ENCODE measurements at places on chromosomes 12 and 14. TPM values are rescaled to one million over a fixed set of nuclear protein-coding genes. Genes with fewer than 3 reads are reported as not detected.
A peak's percentile ranks its signal among the peaks of the same experiment; 100 is the strongest.

GRCh38 chr14:100975671-100976070, 72.1 kb upstream of the RTL1 start:
- no peak for DNase-seq

DNA sequence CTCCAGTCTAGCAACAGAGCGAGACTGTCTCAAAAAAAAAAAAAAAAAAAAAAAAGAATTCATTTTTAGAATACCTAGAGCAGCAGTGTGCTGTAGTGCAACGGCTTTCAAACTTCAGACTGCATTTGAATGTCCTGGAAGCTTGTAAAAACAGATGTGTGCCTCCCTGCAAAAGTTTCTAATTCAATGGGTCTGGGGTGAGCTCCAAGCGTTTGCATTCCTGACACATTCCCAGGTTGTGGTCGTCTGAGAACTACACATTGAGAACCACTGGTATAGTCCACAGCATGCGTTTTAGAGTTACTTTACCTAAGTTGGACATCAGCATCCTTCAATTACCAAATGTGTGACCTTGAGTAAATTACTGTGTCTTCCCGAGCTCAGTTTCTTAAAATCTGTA, 816.8 kb downstream of the NRXN3 start:
- no peak for DNase-seq

- no peak for DNase-seq
Measured at GRCh38 chr12:39144613-39145061, 239.2 kb upstream of the CPNE8 start.

- DNase-seq, result no peak
Measured at GRCh38 chr14:51293912-51294389, 53.9 kb downstream of the TMX1 start.

- peak; percentile 14 for DNase-seq
Measured at GRCh38 chr14:50116966-50117365, 594 bp upstream of the VCPKMT start.

GRCh38 chr14:72793156-72793939, 100.6 kb downstream of the DPF3 start:
- no peak for DNase-seq

DNA sequence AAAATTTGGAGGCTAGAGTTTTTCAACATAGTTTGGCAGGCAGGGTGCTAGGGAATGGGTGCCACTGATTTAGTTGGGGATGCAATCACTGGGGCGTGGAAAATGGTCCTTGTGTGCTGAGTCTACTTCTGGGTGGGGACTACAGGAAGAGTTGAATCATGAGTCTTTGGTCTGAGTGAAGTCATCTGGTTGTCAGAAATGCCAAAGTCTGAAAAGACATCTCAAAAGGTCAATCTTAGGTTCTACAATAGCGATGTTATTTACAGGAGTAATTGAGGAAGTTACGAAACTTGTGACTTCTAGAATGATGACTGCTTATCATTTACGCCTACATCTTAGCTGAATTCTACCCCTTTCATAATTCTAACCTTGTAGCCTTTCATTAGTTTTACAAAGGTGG, 209.1 kb downstream of the NUBPL start:
- no peak for DNase-seq

DNA sequence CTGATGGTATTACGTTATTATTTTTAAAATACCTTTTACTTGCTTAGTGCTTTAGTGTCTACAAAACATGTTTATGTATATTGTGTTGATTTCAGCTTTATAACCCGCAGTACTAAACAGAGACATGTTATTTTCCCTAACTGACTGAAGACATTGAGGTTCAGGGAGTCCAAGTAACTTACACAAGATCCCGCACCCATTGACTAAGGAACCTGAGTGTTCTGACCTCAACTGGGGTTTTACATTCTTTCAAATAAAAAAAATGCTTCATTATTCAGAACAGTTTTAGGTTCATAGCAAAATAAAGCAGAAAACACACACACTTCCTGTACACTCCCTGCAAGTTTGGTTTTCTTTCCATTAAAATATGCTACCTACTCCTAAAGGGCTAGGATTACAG, 60.4 kb upstream of the METAP2 start:
- DNase-seq, result no peak

GRCh38 chr14:100439781-100440180, 116.6 kb downstream of the SLC25A47 start:
- DNase-seq, result no peak

The SOX5 gene
- 5.1 TPM for total RNA-seq

DNA sequence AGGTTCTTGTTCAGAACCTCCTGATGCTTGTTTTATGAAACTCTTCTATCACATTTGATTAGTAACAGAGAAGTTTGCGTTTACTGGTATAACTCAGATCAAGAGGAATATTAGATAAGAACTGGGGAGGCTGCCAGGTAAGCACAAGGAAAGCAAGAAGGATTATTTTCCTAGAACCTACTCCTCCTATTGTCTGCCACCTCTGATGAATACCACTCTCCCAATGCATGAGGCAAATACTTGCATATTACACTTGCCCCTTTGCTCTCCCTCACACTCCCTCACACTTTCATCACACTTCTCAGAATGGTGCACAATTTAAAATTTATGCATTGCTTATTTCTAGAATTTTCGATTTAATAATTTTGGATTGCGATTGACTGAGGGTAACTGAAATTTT, 43.6 kb downstream of the LIN7A start:
- no peak for DNase-seq

DNA sequence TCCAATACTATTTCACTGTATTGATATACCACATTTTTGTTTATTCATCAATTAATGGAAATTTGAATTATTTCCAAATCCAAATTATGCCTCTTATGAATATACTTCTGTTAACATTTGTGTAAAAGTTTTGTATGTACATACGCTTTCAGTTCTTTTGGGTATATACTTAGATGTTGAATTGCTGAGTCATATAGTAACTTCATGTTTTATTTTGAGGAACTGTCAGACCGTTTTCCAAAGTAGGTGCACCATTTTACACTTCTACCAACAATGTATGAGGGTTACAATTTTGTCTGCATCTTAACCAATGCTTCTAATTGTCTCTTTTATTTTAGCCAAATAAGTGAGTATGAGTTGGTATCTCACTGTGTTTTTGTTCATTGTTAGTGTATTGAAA, 10.2 kb upstream of the CCER1 start:
- no peak for DNase-seq

DNA sequence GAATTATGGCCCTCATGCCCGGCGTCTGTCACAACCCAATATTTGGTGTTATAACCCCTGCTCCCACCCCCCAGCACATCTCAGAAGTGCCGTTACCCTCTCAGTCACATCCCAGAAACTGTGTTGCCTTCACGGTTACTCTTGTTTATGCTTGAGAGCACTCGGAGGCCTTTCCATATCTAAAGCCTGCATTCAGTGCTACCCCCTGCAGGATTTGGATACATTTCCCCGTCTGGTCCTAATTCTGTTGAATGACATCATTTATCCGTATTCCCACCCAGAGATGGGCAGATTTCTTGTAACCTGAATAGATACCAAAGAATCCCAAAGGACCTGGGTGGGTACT, 19.1 kb upstream of the FOS start:
- peak; percentile 62 for DNase-seq

The EEF1AKMT3 gene
- 8.8 TPM for total RNA-seq

DNA sequence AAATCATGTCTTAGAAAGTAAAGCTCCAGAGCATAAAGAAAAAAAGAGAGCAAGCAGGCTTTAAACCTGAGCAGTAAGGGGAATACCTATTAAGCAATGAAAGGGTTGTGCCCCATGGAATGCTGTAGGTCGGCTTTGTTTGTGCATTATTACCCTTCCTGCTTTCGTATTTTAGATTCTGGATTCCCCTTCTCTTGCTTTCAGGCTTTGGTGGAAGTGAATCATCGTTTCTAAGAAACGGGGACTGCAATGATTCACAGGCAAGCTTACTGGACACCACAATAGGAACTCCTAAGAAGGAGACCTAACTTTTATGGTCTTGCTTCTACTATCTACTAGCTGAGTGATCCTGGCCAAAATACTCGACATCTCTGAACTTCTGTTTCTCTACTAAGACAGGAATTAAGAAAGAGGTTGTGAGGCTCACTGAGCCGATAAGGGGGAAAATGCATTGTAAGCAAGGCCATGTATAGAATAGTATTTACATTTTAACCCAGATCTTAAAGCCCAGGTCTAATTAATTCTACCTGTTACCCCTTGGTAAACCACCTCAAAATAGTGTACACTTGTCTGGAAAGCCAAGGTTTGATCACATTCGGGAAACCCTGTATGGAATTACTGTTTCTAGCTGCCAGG, 1.2 kb upstream of the BMAL2 start:
- peak; percentile 97 for DNase-seq

DNA sequence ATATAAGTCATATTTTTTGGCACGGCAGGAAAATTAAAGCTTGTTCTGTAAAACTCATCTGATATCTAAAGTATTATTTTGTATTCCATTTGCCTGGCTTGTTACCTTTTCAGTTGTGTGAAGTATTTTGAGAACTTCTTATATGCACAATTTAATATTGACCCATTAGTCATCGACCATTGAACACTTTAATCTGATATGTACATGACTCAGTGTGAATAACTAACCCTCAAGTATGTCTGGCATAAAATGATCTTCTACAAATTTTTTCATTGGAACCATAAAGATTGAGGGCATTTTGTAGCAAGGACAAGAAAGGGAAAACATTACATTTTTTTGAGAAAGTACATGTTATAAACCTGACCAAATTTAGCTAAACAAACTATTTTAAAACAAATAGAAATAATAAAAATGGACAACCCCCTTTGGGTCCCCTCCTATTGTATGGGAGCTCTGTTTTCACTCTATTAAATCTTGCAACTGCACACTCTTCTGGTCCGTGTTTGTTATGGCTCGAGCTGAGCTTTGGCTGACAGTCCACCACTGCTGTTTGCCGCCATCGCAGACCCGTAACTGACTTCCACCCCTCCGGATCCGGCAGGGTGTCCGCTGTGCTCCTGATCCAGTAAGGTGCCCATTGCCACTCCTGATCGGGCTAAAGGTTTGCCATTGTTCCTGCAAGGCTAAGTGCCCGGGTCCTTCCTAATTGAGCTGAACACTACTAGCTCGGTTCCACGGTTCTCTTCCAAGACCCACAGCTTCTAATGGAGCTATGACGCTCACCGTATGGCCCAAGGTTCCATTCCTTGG, 118.8 kb downstream of the SLC6A15 start:
- DNase-seq, result peak; percentile 31

DNA sequence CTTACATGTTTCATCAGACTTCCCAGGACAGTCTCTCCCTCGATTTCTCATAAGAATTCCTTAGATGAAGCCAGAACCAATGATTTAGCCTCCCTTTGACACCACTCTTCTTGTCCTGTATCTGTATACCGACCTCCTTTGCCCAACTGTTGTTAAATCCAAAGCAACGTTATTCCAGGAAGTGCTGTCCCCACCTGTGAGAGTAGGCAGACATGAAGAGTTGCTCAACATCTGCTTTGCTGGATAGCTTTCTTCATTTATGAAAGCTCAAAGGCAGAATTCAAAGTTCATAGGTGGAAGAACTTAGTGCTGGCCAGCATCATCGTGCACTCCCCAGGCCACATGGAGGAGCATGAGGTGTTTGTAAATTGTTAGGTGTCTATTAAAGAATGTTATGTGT, 55.6 kb downstream of the GTF2A1 start:
- no peak for DNase-seq

The TMEM229B gene
- total RNA-seq, result 5.8 TPM

- peak; percentile 41 for DNase-seq
Measured at GRCh38 chr12:124532331-124532750, 35.1 kb downstream of the NCOR2 start.

DNA sequence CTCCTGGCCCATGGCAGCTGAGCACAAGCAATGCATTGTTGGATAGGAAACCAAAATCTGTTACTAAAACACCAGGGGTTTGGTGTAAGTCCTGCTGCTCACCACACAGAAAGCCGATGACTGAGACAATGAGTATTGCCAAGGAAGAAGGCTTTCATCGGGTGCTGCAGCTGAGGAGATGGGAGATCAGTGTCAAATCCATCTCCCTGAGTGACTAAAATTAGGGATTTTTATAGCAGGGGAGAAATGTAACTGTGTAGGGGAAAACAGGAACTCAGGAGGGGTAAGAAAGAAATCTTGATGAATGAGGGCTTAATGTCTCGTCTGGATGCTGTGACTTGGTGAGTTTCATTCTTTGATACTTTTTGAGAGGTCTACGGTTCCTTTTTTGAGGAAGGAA, 97.9 kb downstream of the KCNMB4 start:
- no peak for DNase-seq

The RD3L gene
- total RNA-seq, result not detected
